ENCODE measurements at places on chromosomes 6 and 20.

GRCh38 chr20:25632940-25633790 lies 9.4 kb upstream of the NANP start:
- no peak for DNase-seq

DNA sequence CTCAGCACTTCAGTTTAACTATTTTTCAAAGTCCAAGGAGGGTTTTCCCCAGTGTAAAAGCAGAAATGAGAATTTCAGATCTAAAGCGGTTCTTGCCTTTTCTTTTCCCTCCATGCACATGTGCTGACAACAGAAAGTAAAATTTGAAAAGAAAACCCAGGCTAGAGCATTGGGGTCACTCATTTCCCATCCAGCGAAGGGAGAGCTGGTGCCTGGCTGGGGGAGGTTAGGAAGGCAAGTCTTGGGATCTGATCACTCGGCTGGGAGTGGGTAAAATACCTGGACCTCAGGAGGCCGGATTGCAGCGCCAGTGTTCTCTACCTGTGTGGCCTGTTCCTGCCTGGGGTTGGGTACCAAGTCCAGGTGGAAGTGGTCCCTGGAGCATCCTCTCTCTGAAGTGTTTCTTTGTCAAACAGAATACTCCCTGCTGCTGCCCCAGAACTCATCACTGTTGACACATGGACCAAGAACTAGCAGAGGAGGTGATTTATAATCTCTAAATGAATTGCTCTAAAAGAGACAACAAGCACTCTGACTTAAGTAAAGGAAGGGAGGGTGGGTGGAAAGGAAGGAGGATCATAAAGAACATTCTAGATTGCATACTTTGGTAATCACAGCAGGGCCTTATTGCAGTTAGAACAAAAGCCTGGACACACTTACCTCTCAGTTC lies 136.0 kb downstream of the MTHFD1L start:
- no peak for DNase-seq

DNA sequence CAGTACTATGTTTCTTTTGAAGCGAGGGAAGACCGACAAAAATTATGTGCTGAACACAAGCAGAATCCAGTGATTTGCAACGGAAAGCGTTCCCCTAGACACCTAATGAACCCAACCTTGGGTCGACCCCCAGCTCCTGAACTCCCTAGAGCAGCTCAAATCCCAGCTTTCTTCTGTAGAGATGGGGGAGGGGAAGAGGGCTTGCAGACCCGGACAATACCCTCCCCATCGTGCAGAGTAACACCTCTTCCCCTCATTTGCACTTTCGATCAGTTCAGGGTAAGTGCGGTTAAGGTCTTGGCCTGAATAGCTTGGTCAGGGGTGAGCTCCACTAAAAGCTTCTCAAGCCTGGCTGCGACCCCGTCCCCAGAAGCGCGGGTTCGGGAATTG lies 404 bp downstream of the CEP162 start:
- no peak for DNase-seq

DNA sequence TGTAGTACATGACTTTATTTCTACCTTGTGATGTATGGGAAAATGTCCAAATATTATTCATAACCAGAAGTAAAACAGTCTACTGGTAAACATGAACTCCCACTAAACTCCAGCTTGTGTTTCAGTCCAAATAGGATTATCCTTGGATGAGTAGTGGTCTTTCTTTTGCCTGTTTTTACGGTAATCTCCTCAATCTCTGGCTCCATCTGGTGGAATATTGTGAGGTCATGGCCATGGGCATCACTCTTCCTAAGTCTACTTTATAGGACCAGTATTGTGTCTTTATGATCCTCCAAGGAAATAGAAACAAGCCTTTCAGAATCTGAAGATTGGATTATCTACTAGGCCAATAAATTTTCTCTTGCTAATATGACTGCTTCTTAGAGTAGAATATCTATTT lies 505.0 kb downstream of the BMP2 start:
- DNase-seq: no peak

DNA sequence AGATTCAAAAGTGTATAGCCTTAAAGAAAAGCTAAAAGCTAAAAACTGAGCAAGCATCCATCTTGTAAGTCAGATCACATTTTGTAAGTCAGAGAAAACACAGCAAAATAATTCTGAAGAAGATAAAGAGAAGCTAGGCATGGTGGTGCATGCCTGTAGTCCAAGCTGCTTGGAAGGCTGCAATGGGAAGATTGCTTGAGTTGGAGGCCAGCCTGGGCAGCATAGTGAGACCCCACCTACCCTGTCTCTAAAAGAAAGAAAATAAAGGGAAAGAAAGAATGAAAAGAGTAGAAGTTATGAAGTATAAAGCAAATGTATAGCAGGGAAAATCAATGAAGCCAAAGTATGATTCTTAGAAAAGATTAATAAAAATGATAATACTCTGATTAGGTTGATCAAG lies 20.5 kb upstream of the PKIG start:
- DNase-seq: no peak

GRCh38 chr6:18277237-18278006 lies 13.1 kb upstream of the DEK start:
- DNase-seq: no peak

- DNase-seq: no peak
These were observed 293.4 kb upstream of the SPTLC3 start for GRCh38 chr20:12715371-12715770.

- DNase-seq: no peak
These were observed 152.2 kb upstream of the CHD6 start for GRCh38 chr20:41770427-41770826.

- DNase-seq: no peak
These were observed 42.6 kb downstream of the TSBP1 start for GRCh38 chr6:32329141-32329540.

DNA sequence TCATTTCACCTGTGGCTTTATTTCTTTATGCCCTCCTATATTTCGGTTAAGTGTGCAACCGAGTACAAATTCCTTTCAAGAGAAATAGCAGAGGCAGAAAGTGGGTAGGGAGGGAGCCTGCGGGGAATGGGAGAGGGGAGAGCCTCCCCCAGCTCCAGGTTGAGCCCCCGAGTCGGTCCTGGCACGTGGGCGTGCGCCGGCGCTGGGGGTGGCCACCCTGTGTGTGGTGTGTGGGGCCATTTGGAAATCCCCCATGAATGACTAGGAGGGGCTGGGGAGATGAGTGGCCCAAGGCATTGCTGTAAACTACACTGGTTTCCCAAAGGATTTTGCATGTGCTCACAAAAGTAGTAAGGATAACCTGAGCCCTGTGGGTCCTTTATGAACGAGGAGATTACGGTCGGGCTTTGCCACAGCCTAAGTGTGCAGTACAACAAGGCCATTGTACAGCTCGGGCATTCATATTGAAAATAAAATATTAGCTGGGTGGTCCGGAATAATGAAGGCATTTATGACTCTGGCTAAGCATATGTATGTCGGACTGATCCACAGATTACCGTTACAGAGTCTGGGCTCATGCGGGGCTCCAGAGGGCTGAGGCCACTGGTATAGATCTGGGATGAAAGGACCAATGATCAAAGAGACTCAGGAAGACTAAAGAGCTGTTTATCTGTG lies 84.5 kb upstream of the RALGAPA2 start:
- no peak for DNase-seq

GRCh38 chr6:714100-714499 lies 21.2 kb upstream of the EXOC2 start:
- no peak for DNase-seq

GRCh38 chr20:17849901-17850683 lies 118.5 kb downstream of the SNX5 start:
- no peak for DNase-seq

DNA sequence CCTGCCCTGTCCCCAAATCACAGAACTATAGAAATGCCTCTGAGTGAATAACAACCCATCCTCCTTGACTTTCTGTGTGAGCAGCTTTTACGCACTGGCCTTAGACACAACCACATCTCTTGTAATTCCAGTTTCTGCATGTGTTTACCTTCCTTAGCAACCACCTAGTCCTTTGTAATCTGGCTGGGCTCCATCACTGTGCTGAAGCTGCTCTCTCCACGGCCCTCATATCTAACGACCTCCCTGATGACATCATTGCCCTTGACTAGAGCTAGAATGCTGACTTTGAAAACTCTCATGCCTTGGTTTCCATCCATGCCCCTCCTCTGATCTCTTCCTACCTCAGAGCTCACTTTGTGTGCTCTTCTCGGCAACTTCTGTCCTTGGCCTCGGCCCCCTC lies 30.5 kb upstream of the GLP1R start:
- no peak for DNase-seq

- DNase-seq: no peak
These were observed 56.6 kb downstream of the NPEPL1 start for GRCh38 chr20:58749098-58749769.

GRCh38 chr6:10177704-10178103 lies 237.2 kb downstream of the TFAP2A start:
- no peak for DNase-seq

DNA sequence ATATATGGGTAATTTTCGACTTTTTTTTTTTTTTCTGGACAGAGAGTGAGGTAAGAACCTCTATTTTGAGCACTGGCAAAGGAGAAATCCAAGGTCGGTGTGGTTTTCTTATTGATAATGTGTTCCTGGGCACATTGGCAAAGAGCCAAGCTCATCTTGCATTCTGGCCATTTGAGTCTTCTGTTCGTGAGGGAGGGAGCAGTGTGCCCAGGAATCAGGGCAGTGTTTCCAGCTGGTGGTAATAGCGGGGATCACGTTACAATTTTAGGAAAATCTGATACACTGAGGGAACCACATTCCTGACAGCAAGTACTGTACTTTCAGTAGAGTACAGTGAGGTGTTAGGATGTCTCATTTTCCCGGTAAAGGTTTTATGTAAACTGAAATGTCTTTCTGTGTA lies 442.3 kb upstream of the MAP3K7 start:
- DNase-seq: no peak

- DNase-seq: no peak
These were observed 17.8 kb upstream of the FKBP5 start for GRCh38 chr6:35706468-35706867.
